ENCODE measurements at places on chromosomes 16 and 17.
A peak's percentile ranks its signal among the peaks of the same experiment; 100 is the strongest.

DNA sequence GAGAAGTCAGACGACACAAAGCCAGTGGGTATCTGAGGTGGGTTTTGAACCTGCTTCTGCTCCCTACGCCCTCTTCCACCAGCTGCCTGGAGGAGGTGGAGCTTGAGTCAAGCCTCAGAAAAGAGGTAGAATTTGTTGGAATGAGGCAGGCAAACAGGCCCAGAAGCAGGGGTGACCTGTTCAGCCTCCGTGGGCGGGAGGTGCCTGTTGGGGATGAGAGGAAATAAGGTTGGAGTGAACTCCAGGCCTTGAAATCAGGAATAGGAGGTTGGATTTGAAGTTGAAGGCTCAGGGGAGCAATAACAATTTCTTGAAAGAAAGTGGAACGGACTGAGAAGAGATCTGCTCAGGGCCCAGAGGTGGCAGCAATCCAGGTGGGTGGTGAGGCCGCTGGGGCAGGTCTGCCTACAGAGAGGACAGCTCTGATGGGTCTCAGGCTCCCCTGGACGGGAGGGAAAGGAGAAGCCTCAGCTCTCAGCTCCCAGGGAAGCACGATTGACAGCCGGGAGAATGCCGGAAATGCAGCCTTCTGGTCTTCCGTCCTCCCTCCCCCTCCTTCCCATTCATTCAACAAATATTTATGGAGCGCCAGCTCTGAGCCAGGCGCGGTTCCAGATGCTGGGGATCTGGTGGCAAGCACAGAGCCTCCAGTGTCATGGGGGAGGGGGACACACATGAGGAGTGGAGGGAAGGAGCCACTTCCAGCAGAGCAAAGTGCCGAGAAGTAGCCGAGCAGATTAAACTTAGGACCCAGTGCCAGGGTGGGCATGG is 61.9 kb upstream of the CIBAR2 start:
- no peak for DNase-seq

GRCh38 chr17:73338050-73338521 is 26.3 kb upstream of the CDC42EP4 start:
- no peak for DNase-seq

DNA sequence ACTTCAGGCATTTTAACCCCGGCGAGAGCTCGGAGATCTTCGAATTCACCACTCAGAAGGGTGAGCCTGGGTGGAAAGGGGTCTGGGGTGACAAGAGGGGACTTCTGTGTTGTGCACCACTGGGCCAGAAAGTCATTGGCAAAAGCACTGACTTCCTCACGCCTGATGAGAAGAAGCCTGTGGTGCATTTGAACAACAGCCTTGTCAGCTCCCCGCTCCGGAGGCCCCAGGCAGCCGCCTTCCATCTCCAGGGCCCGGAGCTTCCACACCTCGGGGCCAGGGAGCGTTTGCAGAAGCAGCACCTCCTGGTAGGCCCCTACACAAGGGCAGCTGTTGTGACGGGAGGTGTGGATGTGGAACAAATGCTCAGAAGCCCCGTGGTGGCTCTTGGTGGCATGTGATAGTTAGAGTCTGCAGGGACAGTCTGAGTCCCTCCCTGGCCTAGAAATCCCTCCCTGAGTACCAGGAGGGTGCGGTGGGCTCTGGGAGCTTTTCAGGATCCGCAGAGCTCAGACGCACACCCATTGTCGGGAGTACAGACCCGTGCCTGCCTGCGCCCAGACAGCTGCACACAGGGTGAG is 9.7 kb downstream of the CACNG1 start:
- DNase-seq = peak; percentile 62

GRCh38 chr17:7025245-7025644 is 2.4 kb downstream of the BCL6B start:
- DNase-seq = no peak

DNA sequence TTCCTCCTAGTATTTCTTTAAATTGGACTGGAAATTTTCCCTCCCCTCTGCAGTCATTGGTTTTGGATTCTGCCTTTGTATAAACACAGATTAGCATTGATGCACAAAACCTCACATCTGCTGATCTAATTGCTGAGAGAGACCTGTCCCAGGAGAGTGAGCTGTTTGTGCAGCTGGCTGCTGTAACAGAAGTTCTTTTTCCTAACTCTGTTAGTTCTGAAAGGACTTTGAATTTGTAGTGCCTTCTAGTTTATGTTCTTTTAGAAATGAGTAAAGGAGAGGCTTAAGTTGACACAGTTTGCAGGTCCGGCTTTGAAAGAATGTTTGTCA is 45.2 kb upstream of the KPNB1 start:
- no peak for DNase-seq

DNA sequence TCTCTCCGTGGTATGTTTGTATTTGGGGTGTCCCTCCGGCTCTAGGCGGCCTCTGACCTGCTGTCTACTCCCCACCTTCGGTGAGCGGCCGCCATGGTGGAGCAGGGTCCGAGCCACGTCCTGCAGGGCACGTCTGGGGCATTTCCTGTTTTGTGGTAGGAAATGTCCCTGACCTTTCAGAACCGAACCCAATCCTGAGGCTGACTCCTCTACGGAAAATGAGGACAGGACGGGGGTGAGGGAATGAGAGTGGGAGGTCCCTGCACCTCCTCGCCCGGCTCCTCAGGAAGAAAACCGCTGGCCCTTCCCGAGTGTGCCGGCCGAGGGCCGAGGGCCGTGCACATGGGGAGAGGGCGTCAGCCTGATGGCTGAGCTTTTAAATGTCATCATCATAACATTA is 45.8 kb downstream of the WDR45B start:
- no peak for DNase-seq

DNA sequence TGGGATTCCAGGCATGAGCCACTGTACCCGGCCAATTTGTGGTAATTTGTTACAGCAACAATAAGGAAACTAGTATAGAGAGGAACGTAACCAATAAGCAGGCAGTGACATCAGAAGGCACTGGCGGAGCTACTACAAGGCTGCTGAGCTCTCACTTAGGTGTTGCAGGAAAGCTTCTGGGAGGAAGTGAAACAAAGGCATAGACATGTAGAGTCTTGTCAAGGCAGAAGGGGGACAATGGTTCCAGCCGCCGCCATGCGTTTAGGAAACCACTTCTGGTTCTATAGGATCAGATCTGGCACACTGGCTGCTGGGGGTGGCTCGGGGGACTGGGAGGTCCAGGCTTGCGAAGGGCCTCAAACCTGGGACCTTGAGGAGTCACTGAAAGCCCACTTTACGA is 9.4 kb upstream of the CPSF4L start:
- DNase-seq = no peak

GRCh38 chr16:4411684-4412083 is 4.7 kb downstream of the CORO7 start:
- no peak for DNase-seq

GRCh38 chr17:21418446-21419298 is 42.5 kb downstream of the KCNJ12 start:
- no peak for DNase-seq

- no peak for DNase-seq
These were observed 41.4 kb upstream of the SLFN13 start for GRCh38 chr17:35489944-35490343.

DNA sequence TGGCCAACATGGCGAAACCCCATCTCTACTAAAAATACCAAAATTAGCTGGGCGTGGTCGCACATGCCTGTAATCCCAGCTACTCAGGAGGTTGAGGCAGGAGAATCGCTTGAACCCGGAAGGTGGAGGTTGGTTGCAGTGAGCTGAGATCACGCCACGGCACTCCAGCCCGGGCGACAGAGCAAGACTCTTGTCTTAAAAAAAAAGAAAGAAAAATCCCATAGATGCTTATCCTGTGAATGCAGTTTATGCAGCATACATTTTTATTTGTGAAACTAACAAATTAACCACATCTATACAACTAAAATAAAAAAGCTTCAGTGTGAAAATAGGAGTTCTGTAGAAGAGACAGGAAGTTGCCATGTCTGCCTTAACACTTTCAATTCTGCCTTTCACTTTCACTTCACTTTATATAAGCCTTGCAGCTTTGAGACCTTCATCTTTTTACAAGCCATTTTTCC is 7.1 kb downstream of the IGSF6 start:
- DNase-seq = peak; percentile 11

- no peak for DNase-seq
These were observed 6.5 kb upstream of the NECAB2 start for GRCh38 chr16:83961591-83961990.

DNA sequence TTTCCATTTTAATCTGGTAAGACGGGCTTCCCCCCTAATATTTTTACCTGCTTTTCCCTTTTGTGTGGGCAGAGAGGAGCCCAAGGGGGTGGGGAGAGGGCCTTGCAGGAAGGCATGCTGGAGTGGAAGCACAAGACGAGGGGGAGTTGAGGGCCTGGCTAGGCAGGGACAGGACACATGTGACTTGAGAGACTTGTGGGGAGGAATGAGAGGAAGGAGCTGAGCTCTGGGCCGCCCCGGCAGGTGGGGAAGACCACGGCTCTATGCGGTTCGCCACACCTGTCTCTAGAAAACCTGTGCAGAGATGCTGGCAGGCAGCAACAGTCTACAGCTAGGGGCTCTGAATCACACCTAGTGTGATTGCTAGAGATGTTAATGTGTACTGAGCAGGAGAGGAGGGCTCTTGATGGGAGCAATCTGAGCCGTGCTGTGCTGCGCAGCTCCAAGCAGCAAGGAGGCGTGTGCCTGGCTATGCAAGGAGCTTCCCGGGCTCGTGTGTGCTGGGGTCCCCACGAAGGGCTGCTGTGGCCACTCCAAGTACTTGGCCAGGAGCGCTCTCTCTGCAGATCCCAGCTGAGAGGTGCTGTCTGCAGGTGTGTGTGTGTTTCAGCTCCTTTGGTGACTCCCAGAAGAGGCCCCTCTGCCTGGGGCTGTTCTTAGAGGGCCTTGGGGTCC is 50.2 kb downstream of the PDPK1 start:
- DNase-seq = no peak

GRCh38 chr17:6959700-6960099 is 36.1 kb upstream of the ALOX12 start:
- no peak for DNase-seq

DNA sequence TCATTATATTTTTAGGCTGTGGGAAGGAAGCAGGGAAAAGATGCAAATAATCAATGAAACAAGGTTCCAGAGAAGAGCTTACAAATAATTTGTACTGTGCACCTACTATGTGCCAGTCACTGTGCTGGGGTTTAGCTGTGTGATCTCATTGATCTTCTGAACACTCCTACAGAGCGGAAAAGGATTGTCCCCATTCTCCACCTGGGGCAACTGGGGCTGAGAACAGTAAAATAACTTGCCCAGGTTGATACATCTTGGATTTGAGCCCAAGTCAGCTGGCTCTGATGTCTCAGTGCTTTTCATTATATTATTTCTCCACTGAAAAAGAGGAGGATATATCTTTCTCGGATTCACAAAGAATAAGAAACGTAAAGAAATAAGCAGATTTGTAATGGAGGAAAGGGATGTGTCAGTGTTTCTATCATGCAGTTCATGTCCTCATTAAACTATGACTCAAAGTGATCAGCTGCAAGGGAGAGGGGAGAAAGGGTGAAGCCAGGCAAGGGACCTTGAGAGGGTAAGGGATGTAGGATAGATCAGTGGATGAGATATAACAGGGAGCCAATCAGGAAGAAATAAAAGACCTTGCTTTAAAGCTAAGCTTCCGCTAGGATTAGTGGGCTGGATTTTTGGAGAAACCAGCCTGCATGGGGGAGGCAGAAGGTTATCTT is 143.6 kb upstream of the NOL11 start:
- DNase-seq = no peak

GRCh38 chr16:57150682-57151330 is 35.0 kb downstream of the PSME3IP1 start:
- no peak for DNase-seq

DNA sequence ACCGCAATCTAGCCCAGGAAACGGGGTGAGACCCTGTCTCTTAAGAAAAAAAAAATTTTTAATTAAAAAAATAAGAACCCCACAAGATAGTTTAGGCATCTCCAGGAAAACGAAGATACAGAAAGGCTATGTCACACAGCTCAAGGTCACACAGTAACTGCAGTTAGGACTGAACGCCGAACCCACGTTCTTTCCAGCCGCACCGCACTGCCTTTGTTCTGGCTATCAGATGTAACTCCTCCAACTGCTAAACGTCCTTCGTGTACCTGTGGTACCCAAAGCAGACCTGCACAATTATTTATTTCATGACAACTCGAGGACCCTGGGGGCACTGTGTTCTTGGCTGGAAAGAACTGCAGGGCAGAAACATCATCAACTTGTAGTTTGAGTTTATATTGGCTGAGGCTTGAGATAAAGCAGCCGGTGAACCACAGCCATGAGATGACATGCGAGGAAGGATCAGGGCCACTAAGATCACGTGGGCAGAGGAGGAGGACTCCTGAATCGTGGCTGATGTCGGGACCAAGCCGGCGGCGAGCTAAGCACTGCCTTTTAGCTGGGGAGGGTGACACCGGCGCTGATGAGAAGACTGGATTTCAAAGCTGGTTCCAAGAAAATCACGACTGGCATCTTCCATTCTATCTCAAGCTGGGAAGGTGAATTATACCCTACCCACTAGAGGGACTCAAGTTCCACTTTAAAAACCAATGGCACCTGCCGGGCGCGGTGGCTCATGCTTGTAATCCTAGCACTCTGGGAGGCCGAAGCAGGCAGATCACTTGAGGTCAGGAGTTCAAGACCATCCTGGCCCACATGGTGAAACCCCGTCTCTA is 20.7 kb upstream of the MNT start:
- DNase-seq = no peak

- DNase-seq = no peak
These were observed 34.0 kb downstream of the ITGB3 start for GRCh38 chr17:47287639-47288038.

DNA sequence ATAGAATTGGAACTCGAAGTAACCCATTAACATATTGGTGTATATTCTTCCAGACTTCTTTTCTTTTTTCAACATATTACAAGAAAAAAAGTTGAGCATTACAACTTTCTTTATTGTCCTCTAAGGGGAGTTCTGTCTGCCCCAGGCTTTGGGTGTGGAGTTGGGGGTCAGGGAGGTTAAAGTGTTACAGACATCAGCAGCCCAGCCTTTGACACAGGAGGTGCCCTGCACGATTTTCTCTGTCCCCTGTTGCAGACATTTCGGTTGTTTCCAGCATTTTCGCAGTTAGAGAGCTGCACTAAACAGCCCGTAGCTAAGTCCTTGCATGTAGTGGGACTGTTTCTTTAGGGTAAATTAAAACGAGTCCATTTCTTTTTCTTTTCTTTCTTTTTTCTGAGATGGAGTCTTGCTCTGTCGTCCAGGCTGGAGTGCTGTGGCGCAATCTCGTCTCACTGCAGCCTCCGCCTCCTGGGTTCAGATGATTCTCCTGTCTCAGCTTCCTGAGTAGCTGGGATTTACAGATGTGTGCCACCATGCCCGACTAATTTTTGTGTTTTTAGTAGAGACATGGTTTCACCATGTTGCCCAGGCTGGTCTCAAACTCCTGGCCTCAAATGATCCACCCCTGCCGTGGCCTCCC is 13.4 kb upstream of the ADCY7 start:
- DNase-seq = no peak

GRCh38 chr16:14325502-14326401 is 254.6 kb downstream of the MRTFB start:
- DNase-seq = no peak
